ENCODE measurements at places on chromosomes 1 and 21.

DNA sequence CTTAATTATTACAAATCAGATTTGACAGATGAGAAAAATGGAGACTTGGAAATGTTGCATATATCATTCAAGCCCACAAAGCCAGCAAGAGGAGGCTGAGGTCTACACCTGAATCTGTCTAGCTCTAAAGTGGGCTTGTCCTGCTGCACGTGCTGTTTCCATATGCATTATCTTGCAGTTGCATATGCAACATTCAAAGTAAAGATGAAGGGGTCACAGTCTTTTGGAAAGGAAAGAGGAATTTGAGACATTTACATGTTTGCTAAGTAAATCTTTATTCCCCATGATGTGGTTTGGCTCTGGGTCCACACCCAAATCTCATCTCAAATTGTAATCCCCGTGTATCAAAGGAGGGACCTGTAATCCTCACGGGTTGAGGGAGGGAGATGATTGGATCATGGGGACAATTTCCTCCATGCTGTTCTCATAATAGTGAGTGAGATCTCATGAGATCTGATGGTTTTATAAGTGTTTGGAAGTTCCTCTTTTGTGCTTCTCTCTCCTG, 98.3 kb downstream of the BACH1 start:
- DNase-seq = peak; percentile 25

DNA sequence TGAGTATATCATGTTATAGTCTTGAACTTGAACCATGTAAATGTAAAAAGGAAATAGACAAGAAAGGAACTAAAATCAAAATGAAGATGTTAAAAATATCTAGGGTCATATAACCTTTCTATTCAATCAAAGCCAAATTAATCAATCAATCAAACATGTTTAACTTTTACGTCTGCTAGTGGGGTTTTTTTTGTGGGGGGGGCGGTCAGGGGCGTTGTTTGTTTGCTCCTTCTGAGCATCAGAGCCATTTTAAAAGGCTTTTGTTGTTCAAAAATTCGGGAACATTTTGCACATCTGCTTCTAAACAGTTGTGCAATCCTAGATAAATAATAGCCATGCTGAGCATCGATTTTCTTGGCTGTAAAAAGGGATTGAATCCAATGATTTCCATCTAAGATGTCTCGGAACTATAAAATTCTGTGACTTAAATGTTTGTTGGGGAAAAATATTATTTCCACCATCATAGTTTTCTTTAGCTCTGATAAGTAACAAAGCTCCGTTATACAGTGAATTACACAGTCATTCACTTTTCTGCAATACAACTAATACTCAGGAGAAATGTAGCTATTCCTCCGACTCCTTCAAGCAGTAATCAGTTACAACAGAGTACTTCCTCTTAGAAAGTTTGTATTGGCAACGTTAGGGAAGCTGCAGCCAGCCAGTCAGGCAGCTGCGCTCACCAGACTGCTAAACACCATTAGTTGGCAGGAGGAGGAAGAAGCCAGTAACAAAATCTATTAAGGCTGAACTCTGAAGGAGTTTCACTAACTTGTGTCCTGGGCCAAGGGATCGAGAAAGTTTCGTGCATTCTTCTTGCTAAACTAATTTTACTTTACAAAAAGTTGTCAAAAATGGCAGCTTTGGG, 2.2 kb downstream of the SPATA6 start:
- peak; percentile 68 for DNase-seq

- no peak for DNase-seq
Measured at GRCh38 chr1:47407481-47407880, 8.6 kb upstream of the FOXE3 start.

DNA sequence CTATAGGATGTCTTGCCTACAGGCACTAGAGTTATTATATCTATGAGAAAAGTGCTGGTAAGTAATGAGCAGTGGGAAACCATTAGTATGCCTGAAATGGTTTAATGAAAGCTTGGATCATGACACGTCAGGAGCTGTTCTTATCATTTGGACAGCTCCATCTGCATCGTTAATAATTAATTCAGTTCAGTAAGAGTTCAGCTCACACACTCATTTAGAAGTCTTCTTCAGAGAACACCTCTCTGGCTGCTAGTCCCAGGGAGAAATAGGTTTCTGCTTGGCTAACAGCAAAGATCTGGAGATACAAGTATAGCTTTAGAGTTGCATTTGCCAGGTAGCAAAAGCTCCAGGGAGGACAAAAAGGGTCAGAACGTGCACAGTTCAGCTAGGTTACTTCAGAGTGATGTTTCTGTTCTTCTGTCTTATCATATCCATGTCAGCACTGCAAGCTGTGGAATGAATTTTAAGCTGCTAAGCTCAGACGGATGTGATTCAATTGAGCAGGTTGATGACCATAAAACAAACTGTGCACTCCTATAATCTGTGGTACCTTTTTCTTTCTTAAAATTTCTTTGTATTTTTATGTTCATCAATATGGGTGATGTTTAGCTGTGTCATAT, 173.6 kb downstream of the ADGRL2 start:
- DNase-seq = no peak

GRCh38 chr1:192600275-192600674, 24.7 kb downstream of the RGS1 start:
- no peak for DNase-seq

All from KBM-7 (cell line).